ENCODE measurements at places on chromosomes 1 and 21.

DNA sequence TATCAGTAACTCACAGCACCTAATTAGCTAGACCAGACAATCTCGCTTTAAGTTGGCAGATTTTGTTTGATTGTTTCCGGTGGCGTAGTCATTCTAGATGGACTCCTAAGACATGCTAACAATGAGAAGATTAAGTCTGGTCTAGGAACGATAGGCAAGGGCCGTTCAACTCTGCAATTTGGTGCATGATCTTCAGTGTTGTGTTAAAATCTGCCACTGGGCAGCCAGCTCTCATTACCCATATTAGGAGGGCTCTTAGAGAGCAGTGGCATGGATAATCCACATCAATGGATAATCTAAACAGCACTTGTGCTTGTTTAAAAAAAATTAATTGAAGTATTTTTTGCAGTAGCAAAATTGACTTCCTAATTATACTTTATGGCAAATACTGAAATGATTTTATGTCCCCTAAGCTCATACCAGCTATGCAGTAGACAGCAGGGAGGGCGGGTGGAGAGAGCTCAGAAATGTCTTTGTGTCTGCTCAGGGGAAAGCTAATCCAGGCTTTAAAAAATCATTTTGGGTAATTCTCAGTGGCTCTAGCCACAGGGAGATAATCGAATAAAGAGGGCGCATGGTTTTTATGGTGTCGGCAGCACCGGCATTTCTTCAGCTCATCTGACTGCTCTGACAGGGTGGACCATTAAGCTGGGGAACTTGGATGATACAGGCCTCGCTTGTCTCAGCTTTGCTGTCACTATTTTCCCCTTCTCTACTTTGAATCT is 48.5 kb upstream of the IKBKE start:
- DNase-seq: no peak

GRCh38 chr1:944341-945325 is 14.4 kb downstream of the NOC2L start:
- DNase-seq: no peak

DNA sequence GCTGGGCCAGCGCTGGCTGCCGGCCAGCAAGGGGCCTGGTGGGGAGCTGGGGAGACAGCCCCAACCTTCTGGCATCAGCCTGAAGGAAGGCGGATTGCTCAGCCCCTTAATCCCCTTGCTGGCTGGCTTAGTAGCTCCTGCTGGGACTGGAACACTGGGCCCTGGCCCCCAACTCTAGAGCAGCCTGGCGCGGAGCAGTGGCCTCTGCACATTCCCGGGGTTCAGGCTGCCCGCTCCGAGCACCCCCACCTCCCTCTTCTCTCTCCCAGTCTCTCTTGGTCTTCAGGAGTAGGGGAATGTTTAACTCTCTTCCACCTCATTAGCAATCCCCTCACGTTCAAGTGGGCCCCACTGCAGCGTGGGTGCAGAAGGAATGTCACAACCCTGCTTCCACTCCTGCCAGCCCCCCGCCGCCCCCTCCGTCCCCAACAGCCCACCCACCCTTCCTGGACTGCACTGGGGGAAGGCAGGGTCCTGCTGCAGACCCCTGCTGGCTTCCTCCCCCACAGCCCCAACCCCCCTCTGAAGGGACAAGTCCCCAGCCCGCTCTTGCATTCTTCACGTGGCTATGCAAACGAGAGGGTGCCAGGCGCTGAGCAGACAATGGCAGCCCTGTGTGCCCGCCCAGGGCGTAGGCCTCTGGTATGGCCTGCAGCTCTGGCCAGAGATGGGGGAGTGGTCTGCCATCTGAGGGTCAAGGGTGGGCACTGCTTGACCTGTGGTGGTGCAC is 980 bp upstream of the CLDN19 start:
- no peak for DNase-seq

GRCh38 chr1:46220808-46221207 is 17.7 kb downstream of the LURAP1 start:
- DNase-seq: no peak

- DNase-seq: no peak
Measured at GRCh38 chr1:230507666-230508402, 81.7 kb upstream of the PGBD5 start.

DNA sequence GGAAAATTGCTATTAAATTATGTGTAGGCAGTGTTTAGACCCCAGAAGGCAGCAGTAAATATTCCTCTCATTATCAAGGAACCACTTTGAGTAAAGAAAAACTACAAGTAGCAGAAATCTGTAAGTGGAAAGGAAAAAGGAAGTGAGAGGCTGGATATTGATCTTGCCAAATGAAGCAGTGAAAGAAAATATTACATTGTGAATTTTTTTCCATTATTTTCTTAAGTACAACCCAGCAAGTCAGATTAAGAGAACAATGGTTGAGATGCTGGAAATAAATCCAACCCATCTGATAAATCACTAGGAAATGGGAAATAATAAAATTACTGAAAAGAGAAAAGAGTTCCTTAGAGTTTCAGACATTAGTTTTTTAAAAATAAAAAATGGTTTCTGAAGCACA is 106.7 kb downstream of the HMCN1 start:
- no peak for DNase-seq

- DNase-seq: no peak
Measured at GRCh38 chr21:37184784-37185593, 82.1 kb downstream of the VPS26C start.

- DNase-seq: no peak
Measured at GRCh38 chr1:7789828-7790227, 5.7 kb downstream of the PER3 start.
